ENCODE measurements at places on chromosomes 1 and 21. TPM values are rescaled to one million over a fixed set of nuclear protein-coding genes. Genes with fewer than 3 reads are reported as not detected.

GRCh38 chr1:8439015-8439702, 121.2 kb downstream of the SLC45A1 start:
- peak; percentile 93 for DNase-seq

DNA sequence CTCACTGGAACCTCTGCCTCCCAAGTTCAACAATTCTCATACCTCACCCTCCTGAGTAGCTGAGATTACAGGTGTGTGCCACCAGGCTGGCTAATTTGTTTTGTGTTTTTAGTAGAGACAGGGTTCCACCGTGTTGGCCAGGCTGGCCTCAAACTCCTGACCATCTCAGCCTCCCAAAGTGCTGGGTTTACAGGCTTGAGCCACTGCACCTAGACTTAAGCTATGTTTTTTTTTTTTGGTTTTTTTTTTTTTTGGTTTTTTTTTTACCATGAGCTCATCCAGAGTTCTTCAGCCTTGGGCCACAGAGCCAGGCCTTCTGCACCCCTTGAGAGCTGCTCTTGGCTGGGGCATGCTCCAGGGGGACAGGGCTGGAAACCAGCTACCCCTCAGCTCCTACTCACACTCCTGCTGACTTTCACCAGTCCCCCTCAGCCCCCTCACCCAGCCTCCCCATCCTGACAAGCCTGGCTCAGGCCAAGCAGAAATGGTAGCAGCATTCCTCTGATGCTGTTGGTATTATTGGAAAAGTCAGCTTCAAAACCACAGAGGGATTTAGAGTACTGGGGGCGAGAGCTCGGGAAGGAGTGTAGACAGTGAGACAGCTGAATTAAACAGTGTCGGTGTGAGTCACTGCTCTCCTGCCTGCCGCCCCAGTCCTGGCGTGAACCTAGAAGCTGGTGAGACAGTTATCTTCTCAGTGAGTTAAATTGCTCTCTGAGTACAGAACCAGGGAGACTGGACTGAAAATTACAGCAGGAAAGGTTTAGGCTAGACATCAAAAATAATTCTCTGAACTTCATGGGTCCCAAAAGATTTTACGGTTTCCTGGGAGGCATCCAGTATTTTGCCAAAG, 63.7 kb downstream of the NAV1 start:
- DNase-seq, result no peak

DNA sequence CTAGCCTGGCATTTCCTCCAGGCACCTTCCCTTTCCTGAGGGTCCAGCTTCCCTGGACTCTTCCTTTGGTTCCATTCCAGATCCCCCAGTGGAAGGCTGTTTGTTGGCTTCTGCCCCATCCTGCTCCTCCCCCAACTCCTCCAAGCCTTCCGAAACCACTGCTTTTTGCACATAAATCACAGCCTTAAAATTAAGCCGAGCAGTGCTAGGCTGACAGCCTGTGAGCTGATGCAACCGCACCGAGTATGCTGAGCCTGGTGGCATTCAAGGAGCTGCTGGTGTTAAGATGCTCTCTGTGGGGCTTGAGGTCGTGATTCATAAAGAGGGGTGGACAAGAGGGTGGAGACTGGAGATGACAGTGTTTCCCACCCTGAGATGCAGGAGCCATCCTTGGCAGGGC, 266.6 kb upstream of the C1orf174 start:
- no peak for DNase-seq

DNA sequence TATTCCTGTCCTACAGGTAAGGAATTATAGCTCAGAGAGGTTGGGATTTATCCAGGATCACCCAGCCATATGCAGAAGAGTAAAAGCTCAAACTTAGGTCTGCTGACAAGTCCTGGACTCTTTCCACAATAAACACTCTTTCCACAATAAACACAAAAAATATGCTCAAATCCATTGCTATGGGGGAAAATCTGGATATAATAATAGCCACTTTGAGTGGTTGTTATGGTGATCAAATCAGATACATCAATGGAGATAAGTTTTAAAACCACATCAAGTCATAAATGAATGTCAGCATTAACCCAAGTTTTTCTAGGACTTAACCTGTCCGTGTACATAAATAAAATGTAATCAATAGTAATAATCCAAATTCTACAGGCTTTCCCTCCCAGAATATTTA, 22.3 kb upstream of the TTF2 start:
- no peak for DNase-seq

Gene SMIM1
- 4.4 TPM for total RNA-seq

Data from SK-MEL-5 (cell line).